Ureter (tissue), 1 donor: ENCODE measurements at places on chromosomes 16 and 17. TPM values are rescaled to one million over a fixed set of nuclear protein-coding genes. Genes with fewer than 3 reads are reported as not detected.
A peak's percentile ranks its signal among the peaks of the same experiment; 100 is the strongest.

CDH5 gene
- 25.8 TPM for total RNA-seq

HOXB4 gene
- total RNA-seq = 28.7 TPM

CRISPLD2 gene
- total RNA-seq = 192 TPM

KRTAP17-1 gene
- total RNA-seq = not detected

DNA sequence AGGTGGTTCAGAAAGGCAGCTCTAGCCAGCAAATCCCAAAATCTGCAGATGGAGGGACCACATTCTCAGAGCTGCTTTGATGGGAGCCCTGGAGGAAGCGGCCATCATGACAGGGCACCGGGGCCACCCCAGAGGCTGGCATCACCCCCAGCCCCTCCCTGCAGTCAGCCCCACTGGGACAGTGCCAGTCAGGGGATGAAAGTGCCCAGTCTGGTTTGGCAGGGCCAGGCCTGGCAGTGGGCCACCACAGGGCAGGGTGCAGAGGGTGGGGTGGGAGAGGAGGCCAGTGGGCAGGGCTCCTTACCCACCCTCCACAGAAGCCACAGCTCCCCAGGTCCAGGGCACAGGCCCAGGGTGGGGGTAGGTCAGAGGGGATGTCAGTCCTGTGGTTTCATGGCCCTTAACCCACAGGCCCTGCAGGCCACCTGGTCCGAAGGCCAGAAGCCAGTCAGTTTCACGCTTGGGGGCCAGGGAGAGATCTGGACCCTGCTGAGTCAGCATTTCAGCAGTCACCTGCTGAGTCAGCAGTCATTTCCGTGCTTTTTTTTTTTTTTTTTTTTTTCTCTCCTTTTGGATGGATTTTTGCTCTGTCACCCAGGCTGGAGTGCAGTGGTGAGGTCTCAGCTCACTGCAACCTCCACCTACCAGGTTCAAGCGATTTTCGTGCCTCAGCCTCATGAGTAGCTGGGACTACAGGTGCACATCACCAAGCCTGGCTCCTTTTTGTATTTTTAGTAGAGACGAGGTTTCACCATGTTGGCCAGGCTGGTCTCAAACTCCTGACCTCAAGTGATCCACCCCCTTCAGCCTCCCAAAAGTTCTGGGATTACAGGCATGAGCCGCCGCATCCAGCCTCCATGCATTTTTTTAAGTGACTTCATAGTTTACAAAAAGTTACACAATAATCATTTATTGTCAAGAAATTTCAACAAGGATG is 10.4 kb downstream of the SLC25A10 start:
- peak; percentile 89 for DNase-seq

GRCh38 chr17:28950017-28950751 is 1.1 kb downstream of the PHF12 start:
- peak; percentile 80 for DNase-seq

GRCh38 chr17:8986295-8986694 is 20.8 kb upstream of the PIK3R5 start:
- no peak for DNase-seq

DNA sequence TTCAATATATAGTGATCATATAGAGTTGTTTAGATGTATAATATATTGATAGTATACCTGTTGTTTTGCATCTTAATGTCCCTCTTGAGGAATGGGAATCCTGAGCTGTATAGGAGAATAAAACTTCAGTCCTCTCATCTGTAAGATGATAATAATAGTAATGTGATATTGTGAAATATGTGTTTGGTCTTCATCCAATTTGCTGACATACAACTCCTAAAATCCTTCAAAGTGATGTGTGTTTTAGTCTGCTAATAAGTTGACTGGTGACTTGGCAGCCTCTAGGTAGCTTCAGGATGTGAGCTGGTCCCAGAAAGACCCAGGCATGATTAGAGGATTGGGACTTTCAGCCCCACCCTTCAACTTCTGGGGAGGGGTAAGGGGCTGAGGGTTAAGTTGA is 22.8 kb upstream of the NFAT5 start:
- no peak for DNase-seq

- no peak for DNase-seq
Measured at GRCh38 chr16:30358577-30358936, 3.4 kb upstream of the CD2BP2 start.
